NCI-H1092 (cell line): ENCODE measurements at places on chromosomes 2 and 18.

- DNase-seq, result no peak
Observed at GRCh38 chr18:41936471-41937134, 18.4 kb upstream of the PIK3C3 start.

- no peak for DNase-seq
Observed at GRCh38 chr18:29712785-29713184, 1329.8 kb downstream of the DSC3 start.

DNA sequence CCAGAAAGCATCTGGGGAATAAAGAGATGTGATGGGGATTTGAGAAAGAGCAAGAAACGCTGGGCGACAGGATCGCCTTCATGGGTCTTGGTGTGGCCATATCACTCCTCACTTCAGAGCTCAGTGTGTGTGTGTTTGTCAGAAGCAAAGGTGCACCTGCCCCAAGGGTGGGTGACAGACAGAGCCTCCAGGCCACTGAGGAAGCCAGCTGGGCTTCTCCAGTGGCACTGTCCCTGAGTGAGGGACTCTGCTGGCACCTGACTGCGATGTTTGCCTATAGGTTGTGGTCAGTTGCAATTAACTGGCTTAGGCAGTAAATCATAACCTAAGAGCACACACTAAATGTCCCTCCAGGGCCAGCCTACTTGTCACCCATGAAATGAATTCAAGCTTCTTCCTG is 23.5 kb upstream of the GNAL start:
- DNase-seq, result no peak

DNA sequence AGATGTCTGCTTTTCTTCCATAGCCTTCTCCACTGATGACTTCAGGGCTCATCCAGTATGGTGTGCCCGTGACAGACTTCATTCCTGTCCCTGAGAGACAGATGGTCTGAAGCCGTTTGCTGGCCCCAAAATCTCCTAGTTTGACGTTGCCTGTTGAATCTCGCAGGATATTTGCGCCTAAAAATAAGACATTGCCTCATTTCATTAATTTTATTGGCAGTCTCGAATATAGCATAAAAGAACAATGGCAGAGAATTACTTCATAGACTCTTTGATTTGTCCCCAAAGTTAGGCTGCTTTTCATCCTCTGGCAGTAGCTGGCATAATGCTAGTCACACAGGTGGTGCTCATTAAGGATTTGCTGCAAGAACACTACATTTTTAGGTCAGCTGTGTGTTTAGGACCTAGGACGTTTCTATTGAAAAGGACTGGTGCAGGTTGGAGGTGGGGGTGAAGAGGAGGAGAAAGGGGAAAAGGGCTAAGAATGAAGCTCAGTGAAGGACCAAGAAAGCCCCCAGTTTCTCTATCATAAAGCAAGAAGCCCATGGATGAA is 14.7 kb upstream of the ERCC3 start:
- no peak for DNase-seq

- DNase-seq, result no peak
Observed at GRCh38 chr18:28007841-28008240, 169.1 kb downstream of the CDH2 start.

DNA sequence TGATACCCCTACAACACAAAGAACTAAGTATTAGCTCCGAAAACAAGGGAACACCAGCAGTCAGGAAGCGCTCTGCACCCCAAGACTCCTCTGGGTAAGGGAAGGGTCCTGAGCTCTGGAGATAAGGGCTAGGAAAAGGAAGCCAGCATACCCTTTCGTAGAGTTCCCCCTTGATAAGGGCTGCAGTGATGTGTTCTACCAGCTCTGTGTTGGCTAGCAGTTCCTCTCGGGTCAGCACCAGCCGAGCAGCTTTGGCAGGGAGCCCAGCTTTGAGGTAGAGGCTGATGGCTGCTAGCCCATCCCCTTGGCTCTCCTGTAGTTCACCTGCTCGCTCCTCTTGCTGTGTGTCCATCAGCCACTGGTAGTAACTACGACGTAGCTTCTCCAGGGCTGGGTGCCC is 18.9 kb downstream of the KRTCAP3 start:
- no peak for DNase-seq
